ENCODE measurements at places on chromosomes 5 and 9.

- no peak for DNase-seq
Measured at GRCh38 chr9:125878164-125878631, 131.0 kb downstream of the PBX3 start.

- DNase-seq, result no peak
Measured at GRCh38 chr9:81022177-81022576, 667.2 kb downstream of the TLE1 start.

GRCh38 chr5:178227138-178227659, 5.4 kb downstream of the PHYKPL start:
- DNase-seq, result no peak

DNA sequence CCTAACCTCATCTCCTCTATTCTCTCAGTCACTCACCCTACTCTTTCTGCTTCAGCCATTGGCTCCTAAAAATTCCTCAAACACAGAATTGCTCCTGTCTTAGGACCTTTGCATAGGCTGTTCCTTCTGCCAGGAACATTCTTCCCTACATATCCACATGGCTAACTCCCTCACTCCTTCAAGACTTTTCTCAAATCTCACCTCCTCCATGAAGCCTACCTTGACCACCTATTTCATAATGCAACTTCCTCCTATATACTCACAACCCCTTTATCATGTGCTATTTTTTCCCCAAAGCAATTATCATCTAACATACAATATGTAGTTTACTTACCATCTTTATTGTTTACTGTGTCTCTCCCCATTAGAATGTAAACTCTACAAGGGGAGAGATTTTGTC, 45.8 kb downstream of the ARL15 start:
- no peak for DNase-seq

DNA sequence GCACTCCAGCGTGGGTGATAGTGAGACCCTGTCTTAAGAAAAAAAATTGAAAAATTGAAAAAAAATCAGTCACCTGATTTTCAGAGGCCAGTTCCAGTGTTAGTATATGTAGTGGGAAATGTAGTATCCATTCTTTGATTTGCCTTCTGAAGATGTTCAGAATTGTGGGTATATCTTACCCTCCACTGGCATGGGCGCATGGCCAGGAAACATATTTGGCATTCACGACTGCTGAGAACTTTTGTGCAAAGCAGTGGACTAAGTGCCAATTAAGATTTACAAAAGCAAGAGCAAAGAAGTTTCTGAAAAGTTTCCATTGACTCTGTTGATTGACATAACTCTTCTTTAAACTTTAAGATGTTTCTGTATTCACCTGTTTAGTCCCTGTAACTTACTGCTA, 2.4 kb downstream of the CAVIN4 start:
- DNase-seq, result no peak

DNA sequence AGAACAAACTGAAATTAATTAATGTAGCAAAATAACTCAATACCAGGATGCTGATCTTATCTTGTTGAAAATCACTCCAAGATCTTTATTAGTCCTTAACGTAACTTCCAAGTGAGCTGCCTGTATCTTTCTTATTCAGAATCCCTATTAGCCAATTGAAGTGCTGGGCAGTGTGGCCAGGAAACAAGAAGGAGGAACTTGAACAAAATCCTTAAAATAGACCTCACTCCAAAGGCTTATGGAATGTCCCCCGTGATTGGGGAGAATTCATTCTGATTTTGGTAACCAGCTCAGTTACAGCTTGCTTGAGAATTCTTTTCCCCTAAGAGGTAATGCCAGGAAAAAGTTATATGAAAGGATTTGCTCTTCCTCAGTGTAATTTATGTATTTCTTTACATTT, 171.0 kb downstream of the DEPDC1B start:
- DNase-seq, result no peak

GRCh38 chr5:91339063-91339705, 43.9 kb downstream of the ARRDC3 start:
- no peak for DNase-seq

GRCh38 chr9:134723037-134723436, 81.4 kb downstream of the COL5A1 start:
- DNase-seq, result no peak

DNA sequence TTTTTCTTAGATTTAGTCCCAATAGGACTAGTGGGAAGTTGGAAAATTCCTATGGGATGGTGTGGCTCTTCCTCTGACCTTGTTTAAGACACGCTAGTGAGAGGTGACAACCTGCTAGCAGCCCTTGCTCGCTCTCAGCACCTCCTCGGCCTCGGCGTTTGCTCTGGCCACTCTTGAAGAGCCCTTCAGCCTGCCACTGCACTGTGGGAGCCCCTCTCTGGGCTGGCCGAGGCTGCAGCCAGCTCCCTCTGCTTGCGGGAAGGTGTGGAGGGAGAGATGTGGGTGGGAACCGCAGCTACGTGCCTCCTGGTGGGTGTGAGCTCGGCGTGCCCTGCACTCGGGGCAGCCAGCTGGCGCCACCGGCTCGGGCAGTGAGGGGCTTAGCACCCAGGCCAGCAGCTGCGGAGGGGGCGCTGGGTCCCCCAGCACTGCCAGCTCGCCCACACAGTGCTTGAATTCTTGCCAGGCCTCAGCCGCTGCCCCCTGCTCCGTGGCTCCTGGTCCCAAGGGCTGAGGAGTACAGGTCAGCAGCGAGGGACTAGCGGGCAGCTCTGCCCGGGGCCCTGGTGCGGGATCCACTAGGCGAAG, 254.5 kb upstream of the ANKRD55 start:
- DNase-seq, result no peak

DNA sequence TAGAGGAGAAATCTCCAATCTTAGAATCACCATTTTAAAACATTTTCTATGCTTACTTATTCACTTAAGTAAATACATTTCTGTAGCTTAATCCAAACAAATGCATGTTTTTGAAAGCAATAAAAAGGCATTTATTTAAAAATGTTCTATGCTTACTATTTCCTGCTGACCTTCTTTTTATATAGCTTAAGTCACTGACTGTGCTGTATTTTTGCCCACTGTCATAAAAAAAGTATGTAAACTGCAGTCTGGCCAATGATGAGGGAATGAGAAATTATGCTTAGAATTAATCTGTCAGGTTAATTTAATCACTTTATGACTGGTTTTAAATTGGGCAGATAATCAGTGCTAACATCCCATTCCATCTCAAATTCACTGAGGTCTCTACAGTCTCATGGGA, 20.1 kb downstream of the NUDT12 start:
- no peak for DNase-seq

DNA sequence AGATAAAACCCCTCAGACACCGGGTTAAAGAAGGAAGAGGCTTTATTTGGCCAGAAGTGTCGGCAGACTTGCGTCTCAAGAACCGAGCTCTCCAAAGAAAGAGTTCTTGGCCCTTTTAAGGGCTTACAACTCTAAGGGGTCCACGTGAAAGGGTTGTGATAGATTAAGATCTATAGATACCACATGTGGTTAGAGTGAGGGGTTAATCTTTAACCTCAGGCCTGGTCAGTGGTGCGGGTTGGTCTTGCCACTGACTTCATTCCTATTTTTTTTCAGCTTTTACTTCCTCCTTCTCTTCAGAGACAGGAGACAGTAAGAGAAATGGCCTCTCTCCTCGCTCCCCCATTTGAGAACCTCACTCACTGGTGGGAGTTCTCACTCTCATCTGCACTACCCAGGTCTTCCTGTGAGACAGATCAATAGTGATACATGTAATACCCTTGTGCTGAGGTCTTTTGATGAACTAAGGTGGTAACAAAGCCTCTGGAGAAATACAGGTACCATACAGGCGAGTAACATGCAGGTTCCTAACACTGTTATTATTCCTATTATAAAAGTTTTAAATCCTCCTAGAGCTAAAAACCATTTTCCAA, 52.4 kb upstream of the COX7C start:
- no peak for DNase-seq

- peak; percentile 45 for DNase-seq
Measured at GRCh38 chr9:92664394-92665152, 5.4 kb downstream of the IPPK start.

DNA sequence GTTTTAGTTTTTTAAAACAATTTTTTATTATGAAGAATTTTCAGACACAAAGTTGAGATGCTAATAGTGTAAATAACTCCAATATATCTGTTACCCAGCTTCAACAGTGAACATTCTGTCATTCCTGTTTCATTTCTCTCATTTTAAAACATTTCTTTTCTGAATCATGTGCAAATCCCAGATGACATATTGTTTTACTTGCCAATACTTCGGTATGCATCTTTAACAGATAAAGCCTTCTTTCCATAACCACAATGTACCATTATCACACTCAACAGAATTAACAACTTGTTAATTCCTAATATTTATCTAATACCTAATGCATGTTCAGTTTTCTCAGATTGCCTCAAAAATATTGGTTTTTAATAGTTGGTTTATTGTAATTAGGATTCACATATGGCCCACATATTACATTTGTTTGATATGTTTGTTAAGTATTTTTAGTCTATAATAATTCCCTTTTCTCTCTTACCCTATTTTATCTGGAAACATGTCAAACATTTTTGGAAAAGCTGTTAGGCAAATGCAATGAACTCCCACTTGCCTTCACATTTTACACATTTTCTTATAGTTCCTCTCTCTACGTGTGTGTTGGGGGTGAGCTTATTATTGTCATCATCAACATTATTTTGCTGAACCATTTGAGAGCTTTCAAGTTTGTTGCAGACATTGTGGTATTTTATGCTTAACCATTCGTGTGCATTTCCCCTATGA, 58.7 kb upstream of the ANKRD55 start:
- DNase-seq, result no peak

- DNase-seq, result no peak
Measured at GRCh38 chr9:69034071-69034470, 1.5 kb upstream of the FXN start.

GRCh38 chr5:56129288-56129687, 103.8 kb downstream of the ANKRD55 start:
- no peak for DNase-seq

GRCh38 chr9:21812946-21813568, 10.6 kb downstream of the MTAP start:
- DNase-seq, result peak; percentile 82

GRCh38 chr9:105158898-105159297, 85.6 kb upstream of the SLC44A1 start:
- DNase-seq, result no peak

DNA sequence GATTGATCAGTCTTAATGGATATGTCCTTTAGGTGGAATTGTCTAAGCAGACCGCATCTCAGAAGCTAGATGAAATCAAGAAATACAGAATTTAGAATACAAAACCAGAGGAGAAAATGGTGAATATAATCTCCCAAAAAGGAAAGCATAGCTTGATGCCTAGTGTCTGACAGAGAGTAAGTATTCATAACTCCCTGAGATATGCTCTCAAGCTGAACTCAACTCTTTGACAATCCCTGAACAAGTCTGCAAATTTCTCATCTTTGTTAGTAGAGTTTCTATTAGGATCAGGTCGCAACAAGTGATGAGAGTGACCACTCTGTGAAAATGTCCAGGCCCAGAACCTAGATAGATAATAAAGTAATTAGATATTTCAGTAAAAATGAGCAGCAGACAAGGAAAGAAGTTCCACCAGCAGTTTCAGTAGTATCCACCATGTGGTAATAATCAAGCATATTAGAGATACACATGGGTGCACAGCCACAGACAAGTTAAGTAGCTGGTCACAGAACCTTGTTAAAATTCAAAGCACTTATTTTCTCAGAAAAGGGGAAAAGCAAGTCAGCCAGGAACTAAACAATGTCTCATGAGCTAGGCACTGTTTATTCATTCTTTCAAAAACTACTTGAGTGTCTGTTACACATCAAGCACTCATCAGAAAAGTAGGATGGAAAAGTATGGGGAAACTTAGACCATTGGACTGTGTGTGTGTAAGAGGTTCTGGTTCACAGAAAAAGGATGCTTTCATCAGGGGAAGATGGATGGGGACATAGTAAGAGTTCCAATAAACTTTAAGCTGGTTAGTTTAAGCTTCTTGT, 481.5 kb upstream of the TUSC1 start:
- no peak for DNase-seq

- peak; percentile 84 for DNase-seq
Measured at GRCh38 chr5:177132136-177133095, 1.2 kb upstream of the NSD1 start.

DNA sequence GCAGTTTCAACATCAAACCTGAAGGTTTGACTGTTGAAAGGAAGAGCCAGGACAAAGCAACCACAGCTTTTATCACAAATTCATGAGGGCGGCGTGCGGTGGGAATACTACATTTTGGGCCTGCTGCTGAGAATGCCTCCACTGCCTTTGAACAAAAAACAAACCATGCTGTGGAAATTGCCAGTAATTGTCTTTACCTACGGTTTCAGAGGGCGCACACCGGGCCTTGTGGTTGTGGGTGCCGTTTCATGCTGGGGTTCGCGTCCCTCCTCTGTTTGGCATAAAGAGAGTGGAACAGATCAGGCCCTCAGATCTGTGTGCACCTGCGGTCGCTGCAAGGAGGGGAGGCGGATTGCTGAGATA, 27.6 kb upstream of the TCF7 start:
- no peak for DNase-seq

DNA sequence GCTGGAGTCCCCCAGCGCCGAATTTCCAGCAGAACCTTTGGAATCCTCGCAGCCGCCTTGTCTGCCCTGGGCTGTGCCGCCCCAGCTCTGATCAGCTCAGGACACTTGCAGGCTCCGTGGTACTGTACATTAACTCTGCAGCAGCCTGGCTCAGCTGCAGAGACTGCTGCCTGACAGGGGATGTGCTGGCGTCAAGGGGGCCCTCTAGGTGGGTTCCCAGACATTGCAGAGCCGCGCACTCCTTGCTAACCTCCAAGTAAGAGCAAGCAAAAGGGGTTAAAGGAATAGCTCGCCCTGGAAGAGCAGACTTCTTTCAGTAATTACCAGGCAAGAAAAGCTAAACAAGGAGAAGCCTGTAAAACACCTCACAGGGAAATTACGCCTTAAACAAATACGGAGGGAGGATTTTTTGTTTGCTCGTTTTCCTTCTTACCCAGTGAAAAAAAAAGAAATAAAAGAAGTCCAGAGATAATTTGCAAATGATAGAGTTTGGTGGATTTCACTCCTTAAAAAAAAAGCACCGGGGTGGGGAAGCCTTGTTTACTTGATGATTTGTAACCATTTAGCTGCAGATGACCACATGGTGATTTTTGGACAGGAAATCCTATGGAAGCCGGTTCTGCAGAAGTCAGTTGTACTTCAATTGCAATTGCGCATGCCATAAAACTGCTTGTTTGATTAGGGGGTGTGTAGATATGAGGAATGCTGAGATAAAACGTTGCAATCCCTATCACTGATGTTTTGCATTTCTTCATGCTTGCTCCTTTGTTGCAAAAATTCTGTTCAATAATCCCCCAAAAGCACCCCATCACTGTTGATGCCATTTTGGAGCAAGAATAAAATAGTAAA, 305.8 kb downstream of the PDE4D start:
- DNase-seq, result peak; percentile 93

Data from mesendoderm (in vitro differentiated cells).